ENCODE measurements at places on chromosomes 7 and 10.

- no peak for DNase-seq
Measured at GRCh38 chr7:90485734-90486316, 16.4 kb downstream of the PTTG1IP2 start.

DNA sequence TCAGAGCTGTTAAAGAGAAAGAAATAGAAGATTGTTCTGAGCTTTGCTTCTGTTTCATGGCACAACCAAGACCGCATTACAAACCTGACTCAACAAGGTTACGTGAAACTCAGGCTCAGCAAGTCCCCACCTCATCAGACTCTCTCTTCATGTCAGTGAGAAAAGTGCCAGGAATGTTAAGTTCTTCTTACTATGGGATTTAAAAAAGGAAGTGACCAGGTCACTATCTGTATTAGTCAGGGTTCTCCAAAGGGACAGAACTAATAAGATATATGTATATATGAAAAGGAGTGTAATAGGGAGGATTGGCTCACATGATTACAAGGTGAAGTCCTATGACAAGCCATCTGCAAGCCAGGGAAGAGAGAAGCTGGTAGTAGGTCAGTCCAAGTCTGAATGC, 25.4 kb upstream of the PAPSS2 start:
- no peak for DNase-seq

DNA sequence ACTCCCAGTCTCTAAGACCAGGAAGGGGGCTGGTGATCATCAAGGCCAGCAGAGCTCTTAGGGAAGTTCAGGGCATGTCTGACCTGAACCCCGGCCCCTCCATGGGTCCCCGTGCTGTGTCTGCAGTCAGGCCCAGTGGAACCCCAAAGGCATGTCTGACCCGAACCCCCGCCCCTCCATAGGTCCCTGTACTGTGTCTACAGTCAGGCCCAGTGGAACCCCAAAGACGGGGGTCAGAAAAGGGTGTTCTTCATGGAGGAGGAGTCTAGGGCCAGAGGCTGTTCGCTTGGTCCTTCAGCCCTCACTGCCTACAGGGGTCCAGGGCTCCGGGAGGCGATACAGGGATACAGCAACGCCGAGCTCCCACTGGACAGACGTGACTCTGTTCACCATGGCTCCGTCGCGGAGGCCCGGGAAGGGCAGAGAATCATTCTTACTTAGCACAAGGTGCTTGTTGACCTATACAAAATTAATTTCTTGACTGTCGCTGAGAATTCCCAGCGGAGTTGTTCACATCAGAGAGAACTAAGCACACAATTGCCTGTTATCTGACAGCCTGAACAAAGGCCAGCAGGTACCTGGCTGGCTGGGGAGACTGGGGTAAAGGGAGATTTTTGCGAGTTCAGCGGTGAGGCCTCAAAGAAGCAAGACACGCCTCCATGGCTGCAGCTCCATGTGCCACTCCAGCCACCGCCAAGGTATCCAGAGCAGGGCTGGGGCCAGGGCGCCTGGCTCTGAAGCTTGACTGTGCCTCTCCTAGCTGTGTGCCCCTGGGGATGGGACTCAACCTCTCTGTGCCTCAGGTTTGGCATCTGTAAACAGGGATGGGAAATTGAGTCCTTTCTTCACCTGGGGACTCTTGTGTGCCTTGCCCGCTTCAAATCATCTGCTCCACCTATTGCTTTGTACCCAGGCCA, 26.8 kb downstream of the EN2 start:
- DNase-seq: no peak

- no peak for DNase-seq
Measured at GRCh38 chr7:108224387-108224786, 94.2 kb upstream of the LAMB4 start.

DNA sequence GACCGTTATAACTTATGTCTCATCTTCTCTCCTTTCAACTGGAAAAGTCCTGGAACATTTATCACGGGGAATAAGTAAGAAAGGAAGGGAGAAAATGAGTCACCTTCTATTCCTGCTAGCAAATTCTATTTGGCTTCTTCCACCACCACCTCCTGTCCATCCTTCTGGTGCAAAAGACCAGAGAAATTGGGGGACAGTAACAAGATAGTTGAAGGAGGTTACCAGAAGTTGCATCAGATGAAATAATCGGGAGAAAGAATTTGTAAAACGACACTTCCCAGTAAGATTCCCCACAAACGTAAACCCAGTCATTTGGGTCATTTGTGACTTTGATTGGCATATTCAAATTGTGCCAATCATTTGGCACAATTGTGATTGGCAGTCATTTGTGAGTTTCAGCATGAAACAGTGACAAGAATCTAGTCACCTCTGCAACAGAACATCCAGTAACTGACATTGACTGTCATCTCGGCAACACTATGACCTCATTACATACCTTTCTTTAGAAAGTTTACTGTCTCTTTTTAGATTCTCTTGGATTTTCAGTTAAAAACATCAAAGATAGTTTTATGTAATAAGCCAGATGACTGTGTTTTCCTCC, 51.3 kb upstream of the PIK3CG start:
- DNase-seq: peak; percentile 19

- no peak for DNase-seq
Measured at GRCh38 chr10:133365461-133366129, 7.6 kb downstream of the ECHS1 start.

GRCh38 chr7:139124084-139124914, 14.8 kb upstream of the ZC3HAV1 start:
- no peak for DNase-seq

GRCh38 chr10:71038921-71039320, 150.6 kb upstream of the PCBD1 start:
- DNase-seq: no peak

DNA sequence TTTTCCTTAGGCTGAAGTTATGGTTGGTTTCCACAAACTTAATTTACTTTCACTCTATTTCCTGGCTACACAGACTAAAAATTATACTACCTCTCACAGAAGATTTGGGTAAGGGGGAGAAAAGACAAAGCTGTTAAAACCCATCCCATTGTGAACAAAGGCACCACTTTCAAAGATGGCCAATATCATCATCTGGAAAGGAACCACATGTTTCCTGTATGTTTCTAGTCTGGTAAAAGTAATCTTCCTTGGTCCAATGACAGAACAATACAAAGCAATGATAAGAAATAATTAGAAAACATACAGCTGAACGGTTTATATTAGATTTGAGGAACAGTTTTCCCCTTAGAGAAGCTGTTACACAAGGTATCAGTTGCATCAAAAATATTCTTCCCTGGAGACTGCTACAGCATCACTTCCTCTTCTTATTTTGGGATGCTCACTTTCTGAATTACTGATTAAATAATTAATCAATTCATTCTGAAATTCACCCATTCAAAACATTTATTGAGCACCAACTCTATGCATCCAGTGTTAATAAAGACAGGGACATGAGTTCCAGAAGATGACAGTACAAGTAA, 8.5 kb upstream of the SFR1 start:
- no peak for DNase-seq

GRCh38 chr7:128875523-128875948, 12.9 kb downstream of the ATP6V1F start:
- DNase-seq: no peak

GRCh38 chr10:111275091-111275490, 198.3 kb downstream of the ADRA2A start:
- DNase-seq: no peak

DNA sequence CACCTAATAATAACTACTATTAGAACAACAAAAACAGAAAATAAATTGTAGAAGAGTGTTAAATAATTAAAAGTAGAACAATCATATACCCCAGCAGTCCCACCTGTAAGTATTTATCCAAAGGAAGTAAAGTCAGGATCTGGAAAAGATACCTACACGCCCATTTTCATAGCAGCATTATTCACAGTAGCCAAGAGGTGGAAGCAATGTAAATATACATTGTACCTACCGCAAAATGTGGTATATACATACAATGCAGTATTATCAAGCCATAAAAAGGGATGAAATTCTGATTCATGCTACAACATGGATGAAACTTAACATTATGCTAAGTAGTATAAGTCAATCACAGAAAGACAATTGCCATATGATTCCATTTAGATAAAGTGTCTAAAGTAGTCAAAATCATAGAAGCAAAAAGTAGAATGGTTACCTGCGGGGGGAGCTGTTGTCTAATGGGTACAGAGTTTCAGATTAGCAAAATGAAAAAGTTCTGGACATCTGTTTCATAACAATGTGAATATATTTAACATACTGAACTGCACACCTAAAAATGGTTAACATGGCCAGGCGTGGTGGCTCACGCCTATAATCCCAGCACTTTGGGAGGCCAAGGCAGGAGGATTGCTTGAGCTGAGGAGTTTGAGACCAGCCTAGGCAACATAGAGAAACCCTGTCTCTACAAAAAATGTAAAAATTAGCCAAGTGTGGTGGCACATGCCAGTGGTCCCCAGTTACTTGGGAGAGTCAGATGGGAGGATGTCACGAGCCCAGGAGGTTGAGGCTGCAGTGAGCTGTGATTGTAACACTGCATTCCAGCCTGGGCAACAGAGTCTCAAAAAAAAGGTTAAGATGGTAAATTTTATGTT, 6.0 kb upstream of the TMED4 start:
- peak; percentile 72 for DNase-seq

DNA sequence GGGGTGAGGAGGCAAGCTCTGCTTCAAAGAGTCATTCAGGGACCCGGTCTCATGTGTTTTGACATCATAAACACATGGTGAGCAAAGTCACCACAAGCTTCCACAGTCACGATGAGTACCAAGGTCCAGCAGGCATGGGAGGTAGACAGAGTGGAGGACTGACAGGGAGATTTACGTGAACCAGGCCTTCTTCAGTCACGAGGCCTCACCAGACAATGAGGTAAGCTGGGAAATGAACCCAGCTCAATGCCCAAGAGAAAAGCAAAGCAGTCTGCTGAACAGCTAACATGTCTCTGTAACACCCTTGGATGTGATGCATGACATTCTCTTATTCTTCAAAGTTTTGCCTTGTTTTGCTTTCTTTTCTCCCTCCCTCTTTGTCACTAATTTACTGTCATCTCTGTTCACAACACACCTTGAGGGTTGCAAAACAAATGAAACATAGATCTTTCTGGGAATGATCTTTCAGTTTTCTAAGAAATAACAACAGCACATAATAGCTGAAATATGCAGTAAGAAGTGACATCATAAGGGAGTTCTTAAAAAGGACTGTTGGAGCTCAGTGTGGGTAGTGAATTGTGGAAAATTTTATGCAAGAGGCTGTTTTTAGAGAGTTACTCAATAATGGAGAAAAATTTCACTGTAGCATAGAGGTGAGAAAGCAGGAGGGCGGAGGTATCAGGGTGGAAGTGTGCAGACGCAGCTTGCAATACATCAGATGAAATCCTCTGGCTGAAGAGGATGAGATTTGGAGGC, 9.0 kb downstream of the PPP1R17 start:
- no peak for DNase-seq

GRCh38 chr10:78419481-78420265, 386.0 kb downstream of the RPS24 start:
- DNase-seq: no peak

DNA sequence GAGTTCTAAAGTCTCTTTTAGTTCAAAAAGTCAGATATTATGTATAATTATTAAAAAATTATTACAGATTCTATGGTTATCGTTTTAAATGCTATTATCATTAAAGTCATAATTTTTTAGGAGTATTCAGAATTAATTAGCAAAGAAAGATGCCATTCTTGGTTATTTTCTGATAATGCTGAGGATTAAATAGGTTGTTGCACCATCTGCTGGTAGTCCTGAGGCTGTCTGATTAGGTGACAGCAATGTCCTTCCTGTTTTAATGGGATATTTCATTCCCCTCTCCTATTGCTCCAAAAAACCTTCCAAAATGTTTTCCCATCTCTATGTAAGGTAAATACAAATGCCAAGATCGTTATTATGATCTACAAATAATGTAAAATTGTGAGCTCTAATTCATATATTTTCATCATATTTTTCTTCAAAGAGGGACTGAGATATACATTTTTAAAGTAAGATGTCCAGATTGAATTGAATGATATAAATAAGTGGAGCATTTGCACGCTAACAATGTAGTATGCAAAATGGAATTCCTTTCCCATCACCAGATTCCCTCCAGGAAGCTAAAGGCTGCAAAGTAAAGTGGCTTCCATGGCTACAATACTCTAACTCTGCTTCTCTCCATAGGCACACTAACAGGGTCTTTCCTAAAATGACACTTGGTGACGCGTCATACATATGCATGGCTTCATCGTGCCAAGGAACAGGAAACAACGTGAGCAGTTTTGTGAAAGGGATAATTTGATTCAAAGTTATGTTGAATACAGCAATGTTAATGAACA, 58.8 kb upstream of the AKR1E2 start:
- peak; percentile 84 for DNase-seq

- no peak for DNase-seq
Measured at GRCh38 chr10:11338160-11338844, 273.1 kb downstream of the USP6NL start.
